ENCODE measurements at places on chromosomes 13 and 19. TPM values are rescaled to one million over a fixed set of nuclear protein-coding genes. Genes with fewer than 3 reads are reported as not detected.

DLL3 gene
- total RNA-seq = 0.28 TPM

- peaks cover 11% of the 10 kb centered on the region for H3K4me1 ChIP-seq
- H3K27ac ChIP-seq = no peak overlapping the region
- DNase-seq = no peak
- no peak overlapping the region for H3K4me3 ChIP-seq
- peaks cover 6% of the 10 kb centered on the region for H3K36me3 ChIP-seq
- H3K27me3 ChIP-seq = peaks cover 9% of the 10 kb centered on the region
Observed at GRCh38 chr19:8593931-8594330, 16.6 kb downstream of the ADAMTS10 start.

GRCh38 chr13:110539894-110540293 is 21.6 kb downstream of the RAB20 start:
- no peak overlapping the region for H3K4me3 ChIP-seq
- H3K4me1 ChIP-seq = peaks cover 17% of the 10 kb centered on the region
- no peaks in the 10 kb centered on the region for H3K36me3 ChIP-seq
- no peaks in the 10 kb centered on the region for H3K27me3 ChIP-seq
- no peak overlapping the region for H3K27ac ChIP-seq

DNA sequence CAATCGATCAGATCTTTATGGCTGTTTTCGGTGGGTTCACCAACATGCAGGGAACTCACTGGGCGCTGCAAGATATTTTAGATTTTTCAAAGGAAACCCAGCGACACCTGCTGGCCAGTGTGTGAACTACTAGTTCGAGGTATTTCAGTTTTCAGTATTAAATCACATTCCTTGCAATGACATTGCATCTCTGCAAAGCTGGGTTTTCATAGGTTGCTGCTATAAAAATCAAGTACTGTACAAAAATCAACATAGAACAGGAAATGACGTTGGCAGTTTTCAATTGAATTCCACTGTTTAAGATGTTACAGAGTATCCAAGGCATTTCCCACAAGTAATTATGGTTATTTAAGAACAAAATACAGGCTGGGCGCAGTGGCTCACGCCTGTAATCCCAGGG is 17.6 kb downstream of the LIG1 start:
- peaks cover 53% of the 10 kb centered on the region for H3K36me3 ChIP-seq
- DNase-seq = peak; percentile 74
- no peak overlapping the region for H3K4me3 ChIP-seq
- H3K27ac ChIP-seq = no peak overlapping the region

DNA sequence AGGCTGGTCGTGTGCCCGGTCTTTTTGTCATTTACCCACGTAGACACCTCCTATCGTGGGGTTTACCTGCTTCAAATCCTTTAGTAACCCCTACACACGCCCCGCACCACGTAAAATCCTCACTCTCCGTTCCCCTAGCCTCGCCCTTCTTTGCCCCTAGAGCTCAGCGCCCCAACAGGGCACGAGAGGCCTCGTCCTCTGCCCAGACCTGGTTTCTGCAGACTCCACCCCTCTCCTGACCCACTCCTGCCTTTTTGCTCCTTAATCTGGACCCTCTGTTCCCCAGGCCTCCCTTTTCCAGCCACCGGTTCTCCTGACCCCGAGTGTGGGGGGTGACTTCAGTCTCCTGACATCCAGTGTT is 412 bp downstream of the ZNF528 start:
- H3K36me3 ChIP-seq = peaks cover 63% of the 10 kb centered on the region
- peak overlapping the region; percentile 82 for H3K27ac ChIP-seq
- peaks cover 14% of the 10 kb centered on the region for H3K4me1 ChIP-seq
- peak; percentile 18 for DNase-seq
- H3K27me3 ChIP-seq = no peaks in the 10 kb centered on the region
- peak overlapping the region; percentile 81 for H3K4me3 ChIP-seq

- no peak overlapping the region for H3K4me3 ChIP-seq
- no peaks in the 10 kb centered on the region for H3K4me1 ChIP-seq
- no peak overlapping the region for H3K27ac ChIP-seq
Observed at GRCh38 chr13:98606296-98606695, 29.4 kb upstream of the STK24 start.

BORA gene
- 25.6 TPM for total RNA-seq

NDFIP2 gene
- total RNA-seq = 53.2 TPM

FFAR2 gene
- not detected for total RNA-seq

WDR88 gene
- not detected for total RNA-seq

ZNF681 gene
- total RNA-seq = 5.9 TPM

- H3K4me3 ChIP-seq = no peak overlapping the region
- H3K4me1 ChIP-seq = no peaks in the 10 kb centered on the region
- H3K27ac ChIP-seq = no peak overlapping the region
- peaks cover 3% of the 10 kb centered on the region for H3K36me3 ChIP-seq
Observed at GRCh38 chr19:44435441-44435840, 12.8 kb downstream of the ZNF229 start.

- peaks cover 64% of the 10 kb centered on the region for H3K4me1 ChIP-seq
- peaks cover 31% of the 10 kb centered on the region for H3K36me3 ChIP-seq
- H3K4me3 ChIP-seq = no peak overlapping the region
- no peaks in the 10 kb centered on the region for H3K27me3 ChIP-seq
Observed at GRCh38 chr13:74056801-74057542, 77.2 kb downstream of the KLF12 start.

CYP4F2 gene
- not detected for total RNA-seq

DNA sequence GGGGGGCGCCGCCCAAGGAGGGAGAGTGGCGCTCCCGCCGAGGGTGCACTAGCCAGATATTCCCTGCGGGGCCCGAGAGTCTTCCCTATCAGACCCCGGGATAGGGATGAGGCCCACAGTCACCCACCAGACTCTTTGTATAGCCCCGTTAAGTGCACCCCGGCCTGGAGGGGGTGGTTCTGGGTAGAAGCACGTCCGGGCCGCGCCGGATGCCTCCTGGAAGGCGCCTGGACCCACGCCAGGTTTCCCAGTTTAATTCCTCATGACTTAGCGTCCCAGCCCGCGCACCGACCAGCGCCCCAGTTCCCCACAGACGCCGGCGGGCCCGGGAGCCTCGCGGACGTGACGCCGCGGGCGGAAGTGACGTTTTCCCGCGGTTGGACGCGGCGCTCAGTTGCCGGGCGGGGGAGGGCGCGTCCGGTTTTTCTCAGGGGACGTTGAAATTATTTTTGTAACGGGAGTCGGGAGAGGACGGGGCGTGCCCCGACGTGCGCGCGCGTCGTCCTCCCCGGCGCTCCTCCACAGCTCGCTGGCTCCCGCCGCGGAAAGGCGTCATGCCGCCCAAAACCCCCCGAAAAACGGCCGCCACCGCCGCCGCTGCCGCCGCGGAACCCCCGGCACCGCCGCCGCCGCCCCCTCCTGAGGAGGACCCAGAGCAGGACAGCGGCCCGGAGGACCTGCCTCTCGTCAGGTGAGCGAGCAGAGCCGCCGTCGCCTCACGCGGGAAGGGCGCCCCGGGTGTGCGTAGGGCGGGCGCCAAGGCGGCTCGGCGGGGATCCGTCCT is at the start of gene RB1:
Gene RB1, plus strand, starts transcription at position 393 of the 784 bp plus-strand sequence. Its CDS starts 162 bp downstream, at position 555.
- H3K36me3 ChIP-seq = peaks cover 26% of the 10 kb centered on the region
- H3K27ac ChIP-seq = peak within 1 kb of the TSS; percentile 92
- peaks cover 28% of the 10 kb centered on the region for H3K4me1 ChIP-seq
- DNase-seq = peak; percentile 93

SULT2B1 gene
- not detected for total RNA-seq

FPR3 gene
- total RNA-seq = not detected

DNA sequence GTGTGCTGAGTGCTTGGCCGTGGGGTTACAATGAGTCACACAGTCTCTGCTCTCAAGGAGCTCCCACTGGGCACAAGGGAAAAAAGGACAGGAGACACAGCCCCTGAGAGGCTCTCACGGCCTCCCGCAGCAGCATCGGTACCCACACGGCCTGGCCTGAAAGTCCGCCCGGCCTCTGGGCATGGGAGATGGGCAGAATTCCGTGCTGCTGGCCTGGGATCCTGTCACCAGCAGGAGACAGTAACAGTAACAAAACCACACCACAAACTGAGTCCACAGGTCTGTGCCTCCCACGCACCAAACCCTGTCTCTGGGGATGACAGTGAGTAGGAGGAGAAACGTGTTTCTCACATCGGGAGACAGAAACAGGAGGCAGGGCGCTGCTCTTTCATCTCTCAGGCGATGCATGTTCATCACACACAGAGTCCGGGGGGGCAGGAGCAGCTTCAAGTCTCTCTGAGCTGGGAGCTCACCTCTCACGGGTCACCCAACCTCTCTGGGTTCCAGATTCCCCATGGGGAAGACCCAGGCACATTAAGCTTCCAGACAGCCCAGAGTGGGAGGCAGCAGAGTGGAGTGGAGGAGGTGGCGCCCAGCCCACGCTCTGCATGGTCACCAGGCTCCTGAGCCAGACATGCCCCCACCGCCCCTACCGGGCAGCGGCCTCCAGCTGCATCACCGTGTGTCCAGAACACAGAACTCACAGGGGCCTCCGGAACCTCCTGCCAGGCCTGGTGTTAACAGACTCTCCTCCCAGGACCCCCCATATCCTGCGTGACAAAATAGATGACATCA is 124.7 kb upstream of the VSTM2B start:
- H3K27ac ChIP-seq = no peak overlapping the region
- no peak overlapping the region for H3K4me3 ChIP-seq
- H3K4me1 ChIP-seq = no peaks in the 10 kb centered on the region
- no peaks in the 10 kb centered on the region for H3K36me3 ChIP-seq

DNA sequence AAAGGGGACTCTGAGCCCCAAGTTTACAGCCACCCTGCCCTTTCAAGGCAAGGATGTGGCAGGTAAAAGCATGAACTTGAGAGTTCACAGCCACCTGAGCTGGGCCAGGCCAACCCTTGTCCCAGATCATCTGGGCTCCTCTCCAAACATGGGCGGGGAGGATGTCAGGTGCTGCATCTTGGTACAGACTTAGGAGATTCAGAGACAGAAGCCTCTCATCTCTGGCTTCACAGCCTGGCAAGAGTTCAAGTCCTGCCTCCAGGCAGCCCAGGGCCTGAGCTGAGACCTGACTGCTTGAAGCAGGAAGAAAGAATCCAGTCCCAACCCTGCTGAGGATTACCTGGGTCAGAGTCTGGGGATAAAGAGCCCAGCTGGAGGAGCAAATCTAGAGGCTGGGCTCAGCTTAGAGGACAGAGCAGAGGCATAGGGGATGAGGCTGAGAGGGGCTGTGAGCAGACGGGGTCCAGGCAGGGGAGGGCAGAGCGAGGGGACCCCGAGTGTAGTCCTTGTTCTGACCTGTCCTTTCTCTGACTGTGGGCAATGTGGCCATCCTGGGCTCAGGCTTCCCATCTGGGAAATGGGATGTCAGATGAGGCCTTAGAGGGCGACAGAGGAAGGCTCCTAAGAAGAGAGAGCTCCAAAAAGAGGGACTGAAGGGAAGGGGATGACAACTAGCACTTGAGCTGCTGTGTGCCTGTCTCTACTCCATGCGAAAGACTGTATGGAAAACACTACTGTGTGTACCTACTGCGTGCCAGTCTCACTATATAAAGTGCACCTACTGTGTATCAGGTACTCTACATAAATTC is 6.6 kb upstream of the OR10H5 start:
- no peaks in the 10 kb centered on the region for H3K4me1 ChIP-seq
- H3K36me3 ChIP-seq = no peaks in the 10 kb centered on the region
- H3K4me3 ChIP-seq = no peak overlapping the region
- H3K27me3 ChIP-seq = peaks cover 1% of the 10 kb centered on the region
- no peak overlapping the region for H3K27ac ChIP-seq

- H3K4me3 ChIP-seq = no peak overlapping the region
- no peaks in the 10 kb centered on the region for H3K4me1 ChIP-seq
- no peak for DNase-seq
- no peaks in the 10 kb centered on the region for H3K36me3 ChIP-seq
Observed at GRCh38 chr13:88862095-88862620, 1191.0 kb downstream of the SLITRK5 start.

- no peak for DNase-seq
- no peak overlapping the region for H3K27ac ChIP-seq
- peaks cover 10% of the 10 kb centered on the region for H3K36me3 ChIP-seq
- peaks cover under 1% of the 10 kb centered on the region for H3K27me3 ChIP-seq
Observed at GRCh38 chr13:46341112-46341711, 45.8 kb downstream of the RUBCNL start.

GRCh38 chr13:22108979-22109378 is 438.1 kb downstream of the FGF9 start:
- H3K27ac ChIP-seq = no peak overlapping the region
- no peak for DNase-seq
- peaks cover 52% of the 10 kb centered on the region for H3K4me1 ChIP-seq
- no peaks in the 10 kb centered on the region for H3K27me3 ChIP-seq

DNA sequence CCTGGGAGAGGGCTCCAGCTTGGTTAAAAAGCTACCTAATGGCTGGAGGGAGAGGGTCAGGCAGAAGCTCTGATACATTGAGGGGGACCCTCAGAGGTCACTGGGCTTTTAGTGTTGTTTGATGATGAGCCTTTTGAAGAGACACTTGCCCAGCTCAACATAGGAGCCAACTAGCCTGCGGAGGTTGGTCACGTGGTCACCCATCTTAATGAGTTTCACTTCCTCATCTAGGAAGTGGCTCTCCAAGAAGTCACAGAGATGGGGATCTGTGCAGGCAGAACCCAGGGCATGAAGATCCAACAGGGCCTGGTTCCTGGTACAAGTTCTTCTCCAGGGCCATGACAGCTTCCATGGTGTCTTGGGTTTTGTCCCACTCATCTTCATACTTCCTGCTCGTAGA is 33.4 kb downstream of the IPO5 start:
- H3K4me3 ChIP-seq = no peak overlapping the region
- H3K27me3 ChIP-seq = no peaks in the 10 kb centered on the region
- no peak for DNase-seq
- H3K27ac ChIP-seq = no peak overlapping the region
- peaks cover 47% of the 10 kb centered on the region for H3K36me3 ChIP-seq

CACNG8 gene
- not detected for total RNA-seq

DNA sequence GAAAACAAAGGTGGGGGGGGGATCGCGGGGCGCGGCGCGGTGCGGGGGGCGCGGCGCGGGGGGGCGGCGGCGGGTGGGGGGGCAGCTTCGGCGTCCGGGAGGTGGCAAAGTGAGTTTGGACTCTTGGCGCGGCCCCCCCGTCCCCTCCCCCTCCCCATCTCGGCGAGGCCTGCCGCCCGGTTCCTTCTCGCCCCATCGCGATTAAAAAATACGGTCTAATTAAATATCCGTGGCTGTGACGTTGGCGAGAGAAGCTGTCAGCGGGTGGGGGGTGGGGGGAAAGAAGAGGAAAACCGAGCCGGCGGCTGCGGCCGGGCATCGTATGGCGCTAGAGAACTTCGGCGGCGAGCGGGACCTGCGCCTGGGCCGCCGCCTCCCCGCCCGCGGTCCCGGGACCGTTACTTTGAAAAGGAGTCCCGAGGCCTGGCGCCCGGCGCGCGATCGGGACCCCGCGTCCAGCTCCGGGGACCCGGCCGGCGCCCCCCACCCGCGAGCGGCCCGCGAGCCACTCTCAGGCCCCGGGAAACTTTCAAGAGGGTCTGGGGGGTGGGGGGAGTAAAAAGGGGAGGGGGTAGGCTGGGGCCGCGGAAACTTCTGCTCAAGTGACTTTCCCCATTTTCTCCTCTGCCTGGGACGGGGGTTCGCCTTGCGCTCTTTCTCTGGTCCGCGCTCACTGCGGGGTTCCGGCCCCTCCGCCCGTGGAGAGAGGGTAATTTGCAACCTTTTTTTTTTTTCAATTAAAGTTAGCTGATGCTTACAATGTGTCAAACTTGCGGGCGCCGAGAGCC is 146.3 kb upstream of the ZNF536 start:
- H3K36me3 ChIP-seq = peaks cover 10% of the 10 kb centered on the region
- no peak for DNase-seq
- H3K27ac ChIP-seq = no peak overlapping the region
- H3K4me3 ChIP-seq = peak overlapping the region; percentile 38
- peaks cover 23% of the 10 kb centered on the region for H3K4me1 ChIP-seq

Measured in activated CD4-positive, alpha-beta memory T cell treated with anti-CD3 and anti-CD28 coated beads, Interleukin-2, amount 10 ng/mL, durations not matched to agents 7 days and 5 days (primary cell).